ENCODE measurements at places on chromosomes 2 and 18.

DNA sequence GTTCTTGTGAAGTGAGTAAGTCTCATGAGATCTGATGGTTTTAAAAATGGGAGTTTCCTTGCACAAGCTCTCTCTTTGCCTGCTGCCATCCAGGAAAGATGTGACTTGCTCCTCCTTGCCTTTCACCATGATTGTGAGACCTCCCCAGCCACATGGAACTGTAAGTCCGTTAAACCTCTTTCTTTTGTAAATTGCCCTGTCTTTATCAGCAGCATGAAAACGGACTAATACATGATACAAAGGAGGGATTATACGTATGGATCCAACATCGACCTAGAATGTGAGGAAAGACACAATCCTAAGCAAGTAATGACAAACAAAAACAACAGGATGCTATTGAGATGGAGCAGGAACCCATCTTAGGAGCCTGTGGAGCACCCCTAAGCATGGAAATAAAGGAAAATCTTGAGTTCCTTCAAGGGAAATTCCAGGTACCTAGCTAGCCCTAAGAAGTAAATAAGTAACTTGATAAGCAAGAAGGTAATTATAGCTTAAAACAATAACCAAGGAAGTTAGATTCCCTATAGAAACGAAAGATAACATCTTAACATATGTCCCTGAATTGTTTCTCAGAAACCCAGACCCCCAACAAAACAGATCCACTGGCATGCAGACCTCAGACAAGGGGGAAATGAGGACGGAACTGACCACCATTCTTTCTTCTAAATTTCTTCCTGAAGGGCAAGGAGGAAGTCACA lies 1.5 kb upstream of the TNFRSF11A start:
- DNase-seq: no peak

DNA sequence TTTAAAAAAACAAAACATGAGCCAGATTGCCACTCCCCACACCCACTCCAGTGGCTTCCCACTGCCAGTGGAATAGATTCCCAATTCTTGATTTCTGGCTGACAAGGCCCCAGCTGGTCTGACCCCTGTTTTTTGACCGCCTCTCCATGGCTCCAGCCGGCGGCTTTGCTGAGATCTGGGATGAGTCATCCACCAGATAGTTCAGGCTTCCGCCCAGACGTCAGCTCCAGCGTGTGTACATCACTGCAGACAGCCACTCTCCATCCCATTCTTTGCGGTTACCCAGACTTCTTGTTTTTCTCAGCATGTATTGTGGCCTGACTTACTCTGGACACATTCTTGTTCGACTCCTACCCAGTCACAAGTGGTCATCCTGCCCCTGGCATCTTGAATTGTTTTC lies 227.9 kb downstream of the GBX2 start:
- DNase-seq: no peak

- no peak for DNase-seq
These were observed 194.5 kb downstream of the ERBB4 start for GRCh38 chr2:212344131-212344530.

DNA sequence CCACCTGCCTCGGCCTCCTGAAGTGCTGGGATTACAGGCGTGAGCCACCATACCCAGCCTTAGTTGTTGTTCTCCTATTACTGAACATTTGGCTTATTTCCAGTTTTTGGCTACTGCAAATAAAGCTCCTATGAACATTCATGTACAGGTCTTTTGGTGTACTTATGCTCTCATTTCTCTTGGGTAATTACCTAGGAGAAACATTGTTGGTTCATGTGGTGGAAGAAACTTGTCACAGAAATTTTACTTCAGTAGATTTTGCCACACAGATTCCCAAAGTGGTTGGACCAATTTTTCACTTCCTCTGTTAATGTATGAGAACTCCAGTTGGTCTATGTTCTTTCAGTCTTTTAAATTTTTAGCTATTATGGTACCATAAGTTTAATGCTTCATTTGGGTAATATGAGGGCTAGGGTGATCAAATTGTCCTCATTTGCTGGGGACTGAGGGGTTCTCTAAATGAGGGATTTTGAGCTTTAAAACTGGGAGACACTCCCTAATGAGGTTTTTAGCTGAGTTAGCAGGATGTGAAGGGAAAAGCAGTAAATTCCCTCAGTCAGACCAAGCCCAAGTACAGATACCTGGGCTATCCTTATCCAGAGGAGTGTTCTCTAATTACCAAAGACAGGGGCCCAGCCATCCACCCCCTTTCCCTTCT lies 33.9 kb downstream of the MTA3 start:
- no peak for DNase-seq

- DNase-seq: no peak
These were observed 372.4 kb upstream of the ATP5MC3 start for GRCh38 chr2:175553910-175554309.

DNA sequence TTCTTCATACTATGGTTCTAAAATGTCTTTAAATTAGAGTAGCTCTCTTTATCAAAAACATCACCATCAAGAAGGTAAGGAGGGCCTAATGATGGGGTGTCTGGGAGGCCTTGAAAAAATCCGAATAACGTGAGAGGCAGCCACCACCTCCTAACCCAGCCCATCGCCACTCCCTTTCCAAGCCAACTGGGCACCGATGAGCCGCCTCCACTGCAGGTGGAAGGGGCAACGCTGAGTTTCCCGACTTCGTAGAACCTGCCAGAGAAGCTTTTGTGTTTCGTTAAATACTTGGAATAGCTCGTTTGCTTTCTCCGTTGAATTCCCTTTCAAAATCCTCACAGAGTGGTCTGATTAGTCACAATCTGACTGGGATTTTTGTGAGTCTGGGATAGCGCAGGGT lies 22.0 kb upstream of the RPL31 start:
- DNase-seq: no peak

DNA sequence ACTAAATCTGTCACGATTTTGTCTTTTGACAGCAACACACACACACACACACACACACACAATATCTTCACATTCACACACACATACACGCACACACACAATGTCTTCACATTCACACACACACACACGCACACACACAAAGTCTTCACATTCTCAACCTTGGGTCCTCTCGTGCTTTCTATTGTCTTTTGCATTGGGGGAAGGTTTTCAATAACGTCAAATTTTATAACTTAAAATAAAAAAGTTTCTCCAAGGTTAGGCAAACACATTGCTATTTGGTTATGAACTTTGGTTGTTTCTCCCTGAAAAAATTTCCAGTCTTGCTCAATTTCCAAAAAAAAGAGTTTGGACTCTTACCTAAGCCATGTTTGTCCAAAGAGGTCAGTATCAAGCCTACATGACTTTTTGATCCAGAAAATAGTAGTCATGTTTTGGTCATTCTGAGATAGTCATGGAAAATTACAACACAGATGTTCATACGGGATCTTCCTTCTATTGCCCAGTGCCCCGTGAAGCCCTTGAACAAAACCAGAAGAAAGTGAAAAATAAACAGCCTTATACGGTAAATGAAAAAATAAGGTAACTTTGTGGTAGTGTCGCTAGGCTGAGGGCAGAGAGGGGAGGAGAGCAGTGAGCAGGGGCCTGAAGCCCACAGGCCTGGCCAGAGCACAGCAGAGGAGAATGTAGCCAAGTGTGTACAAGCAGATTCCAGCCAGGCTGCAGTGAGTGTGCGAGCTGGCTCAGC lies 542.8 kb upstream of the ID2 start:
- no peak for DNase-seq

DNA sequence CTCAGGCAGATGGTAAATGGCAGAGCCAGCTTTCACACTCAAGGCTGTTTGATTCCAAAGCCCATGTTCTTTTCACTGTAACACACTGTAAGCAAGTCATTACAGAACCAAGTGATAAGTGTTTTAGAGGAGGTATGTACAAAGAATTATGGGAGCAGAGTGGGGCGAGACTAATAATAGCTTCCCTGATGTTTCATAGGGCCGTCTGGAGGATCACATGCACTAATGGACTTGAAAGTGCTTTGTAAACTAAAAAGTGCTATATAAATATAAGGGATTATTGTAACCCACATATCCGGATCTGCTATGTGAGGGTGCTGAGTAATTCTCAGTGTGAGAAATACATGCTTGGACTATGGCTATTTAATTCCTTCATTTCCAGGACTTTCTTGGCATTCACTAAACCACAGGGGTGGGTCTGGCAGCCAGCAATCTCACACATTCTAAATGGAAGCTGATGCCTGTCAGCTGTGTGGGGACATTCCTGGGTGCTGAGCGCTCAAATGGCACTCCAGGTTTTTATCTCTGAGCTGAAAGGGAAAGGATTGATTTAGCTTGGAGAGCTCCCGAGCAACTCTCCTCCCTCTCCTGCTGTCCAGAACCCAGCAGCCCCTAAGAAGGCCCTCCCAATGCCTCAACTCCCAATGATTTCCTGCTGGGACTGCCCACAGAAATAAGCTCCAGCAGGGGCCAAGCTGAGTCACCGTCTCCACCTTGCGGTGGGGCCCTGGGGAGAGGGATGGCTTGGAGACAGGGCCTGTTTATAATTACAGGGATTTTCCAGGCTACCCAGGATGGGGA lies 222.8 kb downstream of the SOX11 start:
- DNase-seq: no peak

GRCh38 chr2:123695426-123695825 lies 329.7 kb upstream of the CNTNAP5 start:
- no peak for DNase-seq

GRCh38 chr2:219736209-219736608 lies 108.8 kb downstream of the SLC4A3 start:
- DNase-seq: no peak

GRCh38 chr2:175107146-175107545 lies 60.9 kb downstream of the ATF2 start:
- DNase-seq: no peak

DNA sequence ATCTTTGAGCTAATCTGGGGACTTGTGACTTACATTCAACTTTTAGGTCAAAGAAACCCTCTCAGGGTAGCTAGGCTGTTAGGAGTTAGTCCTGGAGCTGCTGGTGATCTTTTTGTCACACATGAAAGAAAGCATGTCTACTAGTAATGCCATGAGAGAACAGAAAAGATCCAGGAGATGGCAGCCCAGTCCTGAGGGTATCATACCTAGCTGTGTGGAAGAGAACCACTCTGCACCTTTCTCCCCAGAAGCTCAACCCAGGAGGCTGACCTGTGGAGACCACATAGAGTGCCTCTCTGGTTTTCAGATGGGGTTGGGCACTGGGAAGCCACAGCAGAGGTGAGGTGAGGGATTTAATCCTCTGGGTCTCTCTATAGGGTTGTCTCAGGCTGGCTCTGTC lies 460.2 kb upstream of the UBE2E3 start:
- no peak for DNase-seq

DNA sequence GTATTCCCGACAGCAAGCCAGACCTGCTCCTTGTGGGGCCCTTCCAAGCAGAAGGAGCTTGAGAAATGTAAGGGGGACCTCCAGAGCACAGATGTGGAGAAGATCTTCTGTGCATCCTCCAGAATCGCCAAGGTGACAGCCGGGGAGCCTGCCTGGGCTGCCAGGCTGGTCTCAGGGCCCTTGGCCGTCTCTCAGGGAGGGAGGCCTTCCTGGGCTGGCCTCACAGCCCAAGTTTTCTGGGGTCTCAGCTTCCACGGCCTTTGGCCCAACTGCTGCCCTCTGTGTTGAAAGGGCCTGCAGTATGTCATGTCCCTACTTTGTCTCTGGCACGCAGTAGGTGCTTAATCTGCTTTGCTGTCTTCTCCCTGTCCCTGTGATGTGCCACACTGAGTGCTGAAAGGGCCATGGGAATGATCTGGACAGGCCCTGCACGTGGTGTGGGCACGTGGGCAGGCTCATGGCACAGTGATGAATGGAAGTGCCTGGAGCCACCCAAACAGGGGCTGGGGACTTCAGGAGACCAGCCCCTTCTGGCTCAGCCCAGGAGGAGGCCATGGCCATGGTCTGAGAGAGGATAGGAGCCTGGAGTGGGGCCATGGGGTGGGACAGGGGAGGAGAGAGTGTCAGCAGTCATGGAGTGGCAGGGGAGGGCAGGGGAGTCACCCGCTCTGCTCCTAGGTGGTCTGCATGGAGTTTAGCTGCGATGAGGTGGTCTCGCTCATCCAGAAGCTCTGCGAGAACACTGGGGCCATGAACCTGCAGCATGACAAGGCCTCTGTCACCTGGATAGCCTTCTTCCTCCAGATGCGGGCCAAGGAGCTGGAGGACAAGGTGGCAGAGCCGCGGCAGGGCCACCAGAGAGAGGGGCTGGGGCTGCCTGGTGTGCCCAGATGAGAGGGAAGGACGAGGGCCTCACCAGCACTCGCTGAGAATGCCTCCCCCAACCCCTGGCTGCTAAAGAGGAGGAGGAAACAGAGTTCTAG lies 35.4 kb downstream of the HJURP start:
- no peak for DNase-seq

DNA sequence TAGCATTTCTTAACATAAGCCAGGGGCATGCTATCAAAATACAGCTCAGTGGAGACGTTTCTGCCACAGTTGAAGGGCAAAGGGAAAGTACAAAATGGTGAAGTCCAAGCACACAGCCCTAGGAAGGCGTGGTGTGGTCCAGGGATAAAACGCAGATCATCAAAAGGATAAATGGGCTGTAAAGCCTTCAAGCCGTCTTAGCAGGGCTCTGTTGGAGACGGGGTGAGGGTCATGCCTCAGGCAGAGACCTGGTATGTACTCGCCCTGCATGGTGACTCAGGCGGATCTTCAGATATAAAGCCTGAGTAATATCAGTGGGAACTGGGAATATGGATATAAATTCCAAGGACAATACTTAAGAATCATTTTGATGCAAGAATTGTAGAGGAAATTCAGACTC lies 61.2 kb downstream of the NGEF start:
- no peak for DNase-seq

- DNase-seq: no peak
These were observed 82.4 kb downstream of the NCKAP5 start for GRCh38 chr2:133485868-133486267.

GRCh38 chr2:148716378-148716920 lies 71.9 kb downstream of the EPC2 start:
- no peak for DNase-seq

GRCh38 chr2:241946306-241947003 lies 76.9 kb downstream of the RTP5 start:
- no peak for DNase-seq

- DNase-seq: no peak
These were observed 18.1 kb upstream of the SPP2 start for GRCh38 chr2:234032279-234032856.

- no peak for DNase-seq
These were observed 15.3 kb downstream of the CROCC2 start for GRCh38 chr2:240921311-240921994.

DNA sequence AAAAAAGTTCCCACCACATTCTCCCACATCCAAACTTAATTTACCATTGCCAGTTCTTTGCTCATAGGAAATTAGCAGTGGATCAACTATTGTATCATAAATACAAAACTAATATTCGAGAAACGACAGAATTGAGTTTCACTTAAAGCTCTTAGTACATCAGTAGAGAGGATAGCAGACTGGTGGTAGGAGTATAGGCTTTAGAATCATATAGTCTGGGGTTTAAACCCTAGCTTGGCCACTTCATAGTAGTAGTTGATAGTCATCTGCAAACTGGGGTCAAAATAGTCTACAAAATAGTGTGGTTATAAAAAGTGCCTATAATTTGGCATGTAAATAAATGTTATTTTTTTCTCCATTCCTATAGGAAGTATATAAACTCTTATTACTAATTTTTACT lies 30.9 kb downstream of the PIK3C3 start:
- no peak for DNase-seq

Data from activated gamma-delta T cell treated with anti-CD3 and anti-CD28 coated beads, Interleukin-2, amount 50 U/mL, for 16 hours (primary cell).